Posterior vena cava (tissue), 2 donors: ENCODE measurements at places on chromosomes 7 and 10. TPM values are rescaled to one million over a fixed set of nuclear protein-coding genes. Genes with fewer than 3 reads are reported as not detected.

GRCh38 chr7:156778201-156778600 lies 114.8 kb downstream of the LMBR1 start:
- DNase-seq, result no peak

DNA sequence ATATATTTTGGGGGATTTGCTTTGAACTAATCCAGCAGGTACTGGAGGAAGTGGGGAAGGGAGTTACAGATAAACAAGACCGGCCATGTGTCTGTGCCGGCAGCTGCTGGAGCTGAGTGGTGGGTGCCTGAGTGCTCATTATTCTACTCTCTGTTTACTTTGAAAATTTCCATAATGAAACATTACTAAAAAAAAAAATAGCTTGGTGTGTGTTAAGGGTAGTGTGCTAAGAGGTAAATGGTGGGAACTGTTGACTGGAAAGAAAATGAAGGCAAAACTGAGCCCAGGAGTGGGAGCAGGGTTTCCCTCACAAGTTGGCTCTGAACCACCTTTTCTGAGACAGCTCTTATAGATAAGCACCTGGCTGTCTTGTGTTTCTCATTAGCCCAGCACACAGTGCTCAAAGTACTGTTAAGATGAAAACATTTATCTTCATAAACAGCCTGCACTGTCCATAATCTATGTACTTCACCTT lies 50.6 kb downstream of the PARD3 start:
- no peak for DNase-seq

Gene EPDR1
- 31.3 TPM for total RNA-seq

DNA sequence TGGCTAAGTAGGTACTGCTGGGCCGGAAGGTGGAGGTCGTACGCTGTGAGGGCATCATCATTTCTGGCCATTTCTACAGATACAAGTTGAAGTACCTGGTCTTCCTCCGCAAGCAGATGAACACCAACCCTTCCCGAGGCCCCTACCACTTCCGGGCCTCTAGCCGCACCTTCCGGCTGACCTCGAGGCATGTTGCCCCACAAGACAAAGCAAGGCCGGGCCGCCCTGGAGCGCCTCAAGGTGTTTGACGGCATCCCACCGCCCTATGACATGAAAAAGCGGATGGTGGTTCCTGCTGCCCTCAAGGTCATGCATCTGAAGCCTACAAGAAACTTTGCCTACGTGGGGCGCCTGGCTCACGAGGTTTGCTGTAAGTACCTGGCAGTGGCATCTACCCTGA lies 56.8 kb downstream of the ATXN7L1 start:
- DNase-seq, result no peak

DNA sequence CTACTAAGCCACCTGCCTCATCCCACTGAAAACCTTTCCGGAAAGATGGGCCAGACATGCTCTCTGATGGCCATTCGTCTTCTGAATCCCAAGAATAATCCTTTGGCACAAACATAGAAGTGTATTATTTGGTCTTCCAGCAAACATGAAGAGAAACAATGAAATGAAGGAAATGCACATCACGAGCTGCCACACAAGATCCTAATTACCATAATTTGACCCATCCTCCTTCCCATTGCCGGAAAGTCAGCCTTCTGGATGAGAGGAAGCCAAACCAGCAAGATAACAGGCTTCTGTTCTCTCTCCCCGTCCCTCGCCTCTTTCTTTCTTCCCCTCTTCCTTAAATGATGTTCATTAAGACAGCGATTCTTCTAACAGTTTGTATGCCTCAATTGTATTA lies 218.9 kb upstream of the KMT2E start:
- no peak for DNase-seq

DNA sequence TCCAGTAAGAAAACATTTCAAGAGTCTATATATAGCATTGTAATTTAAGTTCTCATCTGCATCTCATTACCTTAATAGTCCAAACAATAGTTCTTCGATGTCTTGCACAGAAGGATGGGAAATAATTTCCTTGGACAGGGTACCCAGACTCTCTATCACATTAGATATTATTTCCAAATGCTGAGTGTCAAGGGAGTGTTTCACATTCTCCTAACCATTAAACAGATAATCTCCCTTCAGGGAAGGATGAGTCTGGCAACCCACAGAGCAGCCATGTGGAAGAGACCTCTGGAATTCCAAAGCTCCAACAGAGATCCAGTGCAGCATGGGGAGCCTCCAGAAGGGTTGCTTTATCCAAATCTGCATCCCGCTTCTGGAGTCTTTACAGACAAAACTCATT lies 89.6 kb downstream of the FZD1 start:
- DNase-seq, result no peak

DNA sequence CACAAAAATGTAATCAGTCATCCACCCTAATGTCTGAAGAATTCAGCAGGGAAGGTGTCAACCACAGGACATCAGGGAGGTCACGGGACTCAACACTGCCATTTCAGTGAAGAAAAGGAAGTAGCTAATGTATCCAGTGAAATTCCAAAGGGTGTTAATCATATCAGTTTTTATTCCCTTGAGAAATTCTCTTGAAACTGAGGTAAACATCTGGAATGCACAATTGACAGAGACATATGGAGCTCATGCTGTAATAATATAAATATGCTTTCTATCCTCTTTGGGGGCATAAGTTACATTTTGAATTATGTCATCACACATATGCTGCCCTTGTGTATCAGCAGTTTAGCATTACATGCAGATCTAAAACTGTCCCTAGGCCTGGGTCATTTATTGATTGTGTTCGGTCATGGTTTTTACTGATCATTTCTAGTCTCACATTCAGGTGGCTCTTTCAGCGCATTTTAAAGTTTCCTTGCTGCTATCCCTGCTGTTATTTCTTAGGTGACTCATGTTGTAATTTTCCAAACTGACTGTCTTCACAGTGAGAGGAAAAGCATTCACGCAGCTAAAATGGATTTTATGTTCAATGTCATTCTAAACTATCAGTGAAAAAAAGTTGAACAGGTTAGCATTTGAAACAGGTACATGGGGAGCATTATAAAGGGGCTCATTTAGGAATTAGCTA lies 273.9 kb downstream of the TSPAN12 start:
- no peak for DNase-seq

Gene ADGRA1
- total RNA-seq, result 0.56 TPM

DNA sequence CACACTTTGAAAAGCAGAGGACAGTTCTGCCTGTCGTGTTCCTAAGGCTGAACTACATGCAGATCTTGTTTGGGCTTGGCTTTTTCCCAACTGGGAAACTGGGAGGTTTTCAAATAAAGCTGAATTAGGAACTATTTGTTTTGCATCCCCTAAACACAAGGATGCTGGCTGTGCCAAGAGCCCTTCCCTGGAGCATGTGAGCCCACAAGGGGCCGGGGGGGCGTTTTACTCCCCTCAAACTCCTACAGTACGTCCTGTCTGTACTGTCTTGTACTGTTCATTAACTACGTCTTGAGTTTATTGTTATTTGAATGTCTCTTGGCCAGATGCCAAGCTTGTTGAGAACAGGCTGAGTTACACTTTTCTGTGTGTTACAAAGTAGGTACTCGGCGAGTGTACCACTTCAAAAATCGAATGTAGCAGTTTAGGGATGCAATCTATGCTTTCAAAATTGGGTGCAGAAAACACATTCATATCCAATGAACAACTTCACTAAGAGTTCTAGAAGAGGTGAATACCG lies 94.9 kb downstream of the GFRA1 start:
- no peak for DNase-seq

- no peak for DNase-seq
Observed at GRCh38 chr10:31646519-31646918, 282.1 kb downstream of the ARHGAP12 start.
